Mammary epithelial cell (primary cell): ENCODE measurements at places on chromosomes 5 and 9. TPM values are rescaled to one million over a fixed set of nuclear protein-coding genes. Genes with fewer than 3 reads are reported as not detected.

Gene POLR1E
- total RNA-seq = 33.8 TPM

Gene ADCY2
- not detected for total RNA-seq

- DNase-seq = no peak
Measured at GRCh38 chr5:28770307-28770706, 1731.9 kb upstream of the CDH9 start.

Gene PCDHA9
- total RNA-seq = 0.83 TPM

Gene PPIC
- total RNA-seq = 31.0 and 33.9 TPM in 2 replicates

DNA sequence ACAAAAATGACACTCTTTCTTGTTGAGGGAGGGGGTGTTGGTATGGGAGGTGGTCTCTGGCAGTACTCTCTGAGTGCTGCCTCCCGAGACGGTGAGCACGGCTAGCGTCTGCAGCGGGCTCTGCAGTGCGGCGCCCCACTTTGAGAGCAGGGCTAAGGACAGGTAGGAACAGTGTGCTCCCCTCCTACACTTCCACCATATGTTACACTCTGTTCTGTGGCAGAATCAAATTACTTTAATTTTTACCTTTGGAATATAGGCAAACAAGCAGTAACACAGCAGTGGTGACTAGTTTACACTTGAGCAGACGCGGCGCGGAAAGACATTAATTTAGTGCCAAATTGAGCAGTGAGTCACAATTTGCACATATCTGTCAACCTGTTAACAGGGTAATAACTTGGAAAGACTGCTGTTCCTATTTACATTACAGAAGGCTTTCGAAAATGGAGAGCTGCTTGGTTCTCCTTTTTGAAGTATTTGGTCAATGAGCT lies 136.3 kb downstream of the MED27 start:
- no peak for DNase-seq

DNA sequence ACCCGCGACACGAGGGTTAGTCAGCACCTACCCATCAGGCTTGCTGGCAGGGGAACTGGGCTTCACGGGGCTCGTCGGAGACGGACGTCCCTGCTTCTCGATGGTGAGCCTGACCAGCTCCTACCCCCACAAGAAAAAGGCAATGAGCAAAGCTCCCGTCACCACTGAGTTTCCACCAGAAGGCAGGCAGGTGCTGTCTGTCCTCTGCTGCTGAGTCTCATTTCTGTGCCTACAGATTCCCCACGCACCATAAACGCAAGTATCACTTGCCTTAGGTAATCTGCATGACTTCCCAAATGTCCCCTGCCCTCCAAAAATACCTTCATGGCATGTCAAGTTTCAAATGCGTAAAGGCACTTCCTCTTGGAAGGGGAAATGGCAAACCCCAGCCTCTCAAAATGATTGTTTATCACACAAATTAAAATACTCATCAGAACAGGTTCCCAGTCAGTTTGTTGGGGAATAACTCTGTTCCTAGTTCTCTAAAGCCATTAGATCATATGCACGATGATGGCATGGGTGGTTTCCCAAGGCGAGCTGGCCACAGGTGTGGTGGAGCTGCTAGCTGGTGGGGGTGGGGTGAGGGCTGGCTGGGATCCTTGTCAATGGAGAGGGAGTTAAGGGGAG lies 85.0 kb downstream of the PRRT1B start:
- DNase-seq = peak; percentile 20

Gene IFNW1
- not detected for total RNA-seq

GRCh38 chr9:107407675-107408074 lies 81.9 kb downstream of the KLF4 start:
- no peak for DNase-seq

Gene CREBRF
- 17.2 TPM for total RNA-seq

- DNase-seq = no peak
Measured at GRCh38 chr5:113083481-113083880, 106.9 kb downstream of the DCP2 start.

DNA sequence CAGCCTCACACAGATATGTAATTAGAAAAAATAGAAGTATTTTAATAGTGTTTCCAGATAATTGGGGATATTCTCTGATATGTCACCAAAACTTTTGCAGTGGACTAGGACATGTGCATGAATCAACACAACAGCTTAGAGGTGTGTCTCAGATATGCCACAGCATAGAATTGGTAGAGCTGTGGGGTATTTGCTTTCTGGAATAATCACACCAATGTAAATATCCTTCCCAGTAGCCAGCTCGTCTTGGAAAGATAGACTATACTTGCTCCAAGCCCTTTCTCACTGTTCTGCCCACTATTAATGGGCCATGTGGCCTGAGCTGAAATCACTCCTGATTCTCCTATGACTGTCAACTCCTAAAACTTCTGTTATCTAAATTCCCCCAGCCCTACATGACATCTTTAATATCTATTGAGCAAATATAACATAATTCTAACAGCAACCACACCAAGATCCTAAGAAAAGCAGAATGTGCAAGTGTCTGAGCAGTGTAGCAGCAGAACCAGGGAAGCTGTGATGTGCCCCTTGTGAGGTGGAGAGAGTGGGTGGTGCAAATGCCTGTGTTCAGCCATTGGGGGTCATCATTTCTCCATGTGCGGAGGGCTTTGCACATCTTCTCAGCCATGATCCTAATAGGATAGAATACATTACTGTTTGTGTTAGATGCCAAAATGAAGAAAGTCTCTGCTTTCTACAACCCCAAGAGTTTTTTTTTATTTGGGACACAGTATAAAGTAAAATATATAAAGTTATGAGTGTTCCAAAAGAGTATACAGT lies 65.0 kb downstream of the MELK start:
- no peak for DNase-seq

Gene CYFIP2
- 5.5 TPM for total RNA-seq

GRCh38 chr5:149641000-149641576 lies 59.8 kb downstream of the ARHGEF37 start:
- DNase-seq = no peak

GRCh38 chr9:31582071-31582470 lies 802.4 kb upstream of the ACO1 start:
- no peak for DNase-seq

DNA sequence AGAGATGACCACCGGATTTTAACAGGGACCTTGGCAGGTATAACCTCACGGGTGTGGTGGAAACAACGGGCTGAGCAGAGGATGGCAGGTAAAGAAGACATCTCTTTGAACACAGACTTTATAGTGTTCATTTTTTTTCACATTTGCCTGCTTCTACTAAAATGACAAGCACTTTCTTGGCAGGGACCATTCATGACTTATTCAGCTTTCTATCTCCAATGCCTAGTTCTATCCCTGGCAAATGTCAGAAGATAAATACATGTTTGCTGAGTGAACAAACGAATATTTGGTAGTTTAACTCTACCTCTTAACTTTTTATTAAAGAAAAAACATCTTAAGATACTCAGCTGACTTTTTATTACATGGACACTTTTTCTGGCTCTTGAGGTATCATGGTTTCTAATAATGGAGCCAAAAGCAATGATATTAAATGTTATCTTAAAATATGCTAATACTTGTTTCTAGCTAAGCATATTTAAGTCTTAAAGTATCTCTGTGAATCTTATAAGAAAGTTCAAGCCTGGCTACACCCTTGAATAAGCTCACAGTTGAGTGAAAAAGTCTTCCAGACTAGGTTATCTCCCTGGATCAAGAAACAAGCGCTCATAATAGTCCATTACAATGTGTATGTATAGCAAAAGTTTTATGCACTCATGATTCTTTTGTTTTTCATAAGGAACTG lies 8.5 kb downstream of the ELL2 start:
- DNase-seq = no peak

DNA sequence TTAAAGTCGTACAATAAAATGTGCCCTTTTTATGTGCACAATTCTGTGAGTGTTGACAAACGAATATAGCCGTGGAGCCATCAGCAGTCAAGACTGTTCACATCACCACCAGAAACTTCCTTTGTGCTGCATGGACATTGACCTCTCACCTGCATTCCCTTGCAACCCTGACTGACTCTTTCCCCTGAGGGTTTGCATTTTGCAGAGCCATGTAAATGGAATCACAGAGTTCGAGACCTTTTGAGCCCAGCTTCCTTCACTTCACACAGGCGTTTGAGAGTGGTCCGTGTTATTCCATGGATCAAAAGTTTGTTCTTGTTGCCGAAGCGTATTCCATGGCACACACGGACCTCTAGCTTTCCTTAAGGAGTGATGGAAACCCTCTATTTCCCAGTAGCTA lies 328.2 kb downstream of the DRD1 start:
- DNase-seq = no peak

Gene TPPP
- 0.50 TPM for total RNA-seq

- no peak for DNase-seq
Measured at GRCh38 chr9:78130853-78131252, 99.2 kb upstream of the GNAQ start.

Gene CDH18
- total RNA-seq = 0.52 TPM in 1 of 2 replicates, not detected in the other

Gene NR5A1
- not detected in 2 replicates for total RNA-seq

- no peak for DNase-seq
Measured at GRCh38 chr5:159240301-159240870, 22.7 kb upstream of the UBLCP1 start.

DNA sequence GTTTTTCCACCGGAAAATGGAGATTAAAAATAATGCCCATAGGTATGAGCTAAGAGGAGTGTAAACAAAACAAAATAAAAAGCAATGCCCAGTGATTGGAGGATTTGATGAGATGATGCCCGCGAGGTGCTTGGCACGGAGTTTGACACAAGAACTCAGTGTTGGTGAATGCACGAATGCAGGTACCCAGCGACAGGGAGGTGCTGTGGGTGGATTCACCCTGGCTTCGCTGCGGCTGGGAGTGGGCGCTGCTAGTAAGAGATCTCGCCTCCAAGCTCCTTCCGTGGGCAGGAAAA lies 526 bp upstream of the STXBP1 start:
- DNase-seq = peak; percentile 29

DNA sequence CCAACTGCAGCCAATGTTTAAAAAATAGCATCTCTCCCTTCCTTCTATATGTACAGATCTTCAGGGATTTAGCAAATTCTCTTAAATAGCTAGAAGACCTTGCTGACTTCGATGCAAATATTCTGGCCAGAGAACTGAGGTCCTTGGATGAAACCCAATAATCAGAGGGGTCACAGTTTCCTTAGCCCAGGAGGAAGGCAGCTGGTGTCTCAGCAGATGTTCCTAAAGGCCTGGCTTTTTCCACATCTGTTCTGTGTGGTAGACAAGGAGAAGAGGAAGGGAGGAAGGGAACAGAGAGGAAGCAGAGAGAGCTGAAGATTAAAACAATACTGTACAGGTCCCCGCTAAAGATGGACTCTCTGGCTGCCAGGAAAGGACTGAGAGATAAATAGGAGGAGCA lies 33.1 kb downstream of the BOD1 start:
- no peak for DNase-seq

Gene IPO11
- 27.8 TPM for total RNA-seq

DNA sequence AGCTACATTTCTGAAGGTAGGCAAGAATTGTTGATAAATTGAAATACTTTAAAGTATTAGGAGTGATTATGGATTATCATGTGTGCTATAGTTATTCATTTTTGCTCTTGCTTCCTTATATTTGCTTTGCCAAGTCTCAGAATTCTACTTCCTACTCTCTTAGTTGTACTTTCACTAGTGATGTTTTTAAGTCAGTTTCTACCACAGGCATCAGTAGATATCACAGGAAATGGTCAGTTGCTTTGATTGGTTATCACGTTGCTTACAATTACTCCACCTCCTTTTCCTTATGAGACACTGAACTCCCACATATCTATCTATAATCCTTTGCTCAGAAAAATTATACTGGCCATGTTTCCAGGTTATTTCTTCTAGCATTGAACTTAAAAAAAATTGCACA lies 472.8 kb downstream of the DMRTA1 start:
- no peak for DNase-seq

- DNase-seq = no peak
Measured at GRCh38 chr5:164009621-164010020, 504.2 kb downstream of the MAT2B start.

DNA sequence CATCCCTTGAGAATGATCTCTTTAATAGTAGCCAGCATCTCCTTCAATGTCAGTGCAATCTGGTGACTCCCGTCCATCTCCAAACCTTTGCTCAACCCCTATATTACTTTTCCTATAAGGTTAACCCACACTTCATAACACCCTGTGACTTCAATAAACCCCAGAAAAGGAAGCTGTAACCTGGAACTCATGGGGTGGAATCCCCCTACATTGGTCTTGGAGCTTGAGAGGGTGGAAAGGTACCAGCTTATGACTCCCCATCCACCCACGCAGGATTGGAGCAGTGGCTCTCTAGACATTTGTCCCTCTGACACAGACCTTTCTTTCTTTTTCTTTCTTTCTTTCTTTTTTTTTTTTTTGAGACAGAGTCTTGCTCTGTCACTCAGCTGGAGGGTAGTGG lies 54.7 kb upstream of the ZFR start:
- DNase-seq = no peak

DNA sequence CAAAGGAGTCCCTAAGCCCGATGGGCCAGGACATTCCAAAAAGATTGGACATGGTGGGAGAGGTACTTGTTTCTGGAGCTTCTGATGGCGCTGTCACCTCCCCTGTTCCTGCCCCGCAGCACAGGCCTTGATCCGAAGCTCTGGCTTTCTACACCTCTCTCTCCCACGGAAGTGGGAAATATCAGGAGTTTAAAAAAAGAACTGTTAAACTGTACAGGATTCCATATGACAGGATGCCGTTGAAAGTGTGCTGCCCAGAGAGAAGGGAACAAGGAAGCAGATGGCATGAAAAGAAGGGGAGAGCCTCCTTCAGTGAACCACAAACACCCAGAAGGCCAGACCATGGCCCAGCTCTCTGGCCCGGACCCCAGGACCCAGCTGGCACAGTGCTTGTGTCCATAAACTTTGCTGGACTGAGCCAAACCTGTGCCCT lies 26.8 kb upstream of the SLC2A8 start:
- no peak for DNase-seq

DNA sequence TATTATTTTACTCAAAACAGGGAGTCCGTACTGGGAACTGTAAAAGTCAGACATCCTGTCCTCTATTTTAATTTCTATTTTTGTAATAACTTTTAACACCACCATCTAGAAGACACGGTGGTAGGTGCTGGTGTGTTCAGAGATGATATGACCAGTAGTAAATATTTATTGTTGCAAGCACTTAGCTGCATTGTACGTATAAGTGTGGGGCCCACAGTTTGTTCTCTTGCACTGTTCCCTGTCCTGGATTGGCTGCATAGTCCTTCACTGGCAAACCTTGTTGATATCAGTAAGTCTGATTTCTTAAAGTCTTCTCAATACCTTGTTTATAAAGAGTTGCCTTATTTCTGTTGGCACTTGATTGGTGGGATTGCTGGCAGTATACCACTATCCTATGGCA lies 24.6 kb upstream of the IL9 start:
- no peak for DNase-seq

Gene NR6A1
- total RNA-seq = 2.9 and 3.2 TPM in 2 replicates

Gene HAVCR2
- not detected in 2 replicates for total RNA-seq

GRCh38 chr5:113067635-113068344 lies 91.2 kb downstream of the DCP2 start:
- DNase-seq = no peak

- DNase-seq = no peak
Measured at GRCh38 chr5:151562019-151562707, 29.0 kb downstream of the FAT2 start.
